K562 (cell line): ENCODE measurements at places on chromosomes 6 and 20.

DNA sequence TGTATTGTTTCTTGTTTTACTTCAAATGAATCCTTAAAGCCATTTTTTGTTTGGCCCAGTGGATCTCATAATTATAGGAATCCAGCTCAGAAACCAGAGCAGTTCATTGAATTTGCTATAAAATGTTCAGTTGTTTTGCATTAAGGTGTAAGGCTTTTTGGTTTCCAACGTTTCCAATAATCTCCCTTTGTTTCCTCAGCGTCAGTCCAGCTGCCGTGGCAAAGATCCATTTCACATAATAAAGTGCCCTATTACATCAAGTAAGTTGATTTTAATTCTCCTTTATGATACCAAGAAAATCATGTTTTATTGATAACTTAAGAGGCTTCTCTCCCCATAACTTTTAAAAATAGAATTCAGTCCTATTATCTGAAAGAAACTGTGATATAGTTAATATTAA is 472.6 kb downstream of the UTRN start:
- DNase-seq, result no peak

GRCh38 chr6:14966906-14967711 is 278.8 kb upstream of the JARID2 start:
- DNase-seq, result peak; percentile 53

- DNase-seq, result peak; percentile 79
Measured at GRCh38 chr6:157518397-157519250, 137.6 kb downstream of the ZDHHC14 start.

- DNase-seq, result no peak
Measured at GRCh38 chr20:17606001-17606400, 36.1 kb downstream of the DSTN start.

DNA sequence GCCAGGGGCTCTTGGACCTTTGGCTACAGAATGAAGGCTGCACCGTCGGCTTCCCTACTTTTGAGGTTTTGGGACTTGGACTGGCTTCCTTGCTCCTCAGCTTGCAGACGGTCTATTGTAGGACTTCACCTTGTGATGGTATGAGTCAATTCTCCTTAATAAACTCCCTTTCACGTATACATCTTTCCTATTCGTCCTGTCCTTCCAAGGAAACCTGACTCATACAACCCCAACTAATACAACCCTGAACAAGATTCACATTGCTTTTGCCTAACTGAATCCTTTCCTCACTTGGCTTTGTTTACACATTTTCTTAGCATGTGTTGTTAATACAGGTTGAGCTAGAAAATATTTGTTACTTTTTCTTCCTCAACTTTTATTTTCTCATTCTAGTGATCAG is 21.9 kb downstream of the TBXT start:
- DNase-seq, result no peak

- DNase-seq, result peak; percentile 94
Measured at GRCh38 chr6:43963203-43963602, 164.0 kb downstream of the MRPL14 start.

DNA sequence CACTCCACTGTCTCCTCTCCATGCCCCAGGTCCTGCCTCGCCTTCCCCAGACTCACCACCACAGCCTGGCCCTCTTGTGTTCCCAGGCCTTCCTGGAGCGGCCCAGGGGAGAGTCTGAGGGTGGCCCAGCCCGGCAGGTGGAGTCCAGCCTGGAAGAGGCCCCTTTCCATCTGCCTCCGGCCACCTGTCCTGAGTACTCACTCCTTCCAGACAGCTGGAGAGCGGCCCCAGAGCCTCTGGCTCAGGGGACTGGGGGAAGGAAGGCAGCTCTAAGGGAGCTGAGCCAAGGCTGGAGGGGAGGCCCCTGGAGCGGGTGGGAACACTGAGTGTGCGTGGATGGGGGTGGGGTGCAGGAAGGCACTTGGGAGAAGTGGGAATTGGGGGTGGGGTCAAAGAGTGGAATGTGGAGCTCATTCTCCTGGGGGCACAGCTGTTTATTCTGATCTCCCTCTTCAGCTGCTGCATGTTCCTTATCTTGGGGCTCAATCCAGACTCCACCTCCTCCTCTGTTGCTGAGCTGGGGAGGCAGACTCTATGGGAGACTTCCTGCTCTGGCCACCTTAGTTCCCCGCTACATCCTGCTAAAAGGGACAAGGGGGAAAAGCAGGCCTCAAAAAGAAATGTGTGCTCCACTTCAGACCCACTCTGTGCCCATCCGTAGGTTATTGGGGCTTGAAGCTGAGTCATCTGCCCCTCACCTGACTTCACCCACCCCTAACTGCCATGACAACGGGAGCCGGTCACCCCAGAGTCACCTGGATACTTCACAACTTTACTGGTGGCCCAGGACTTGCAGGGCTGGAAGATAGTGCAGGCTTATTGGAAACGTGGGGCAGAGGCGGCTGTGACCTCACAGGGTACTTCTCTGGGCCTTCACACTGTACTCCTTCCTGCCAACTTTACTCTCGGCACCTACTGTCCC is 19.5 kb upstream of the TAF8 start:
- peak; percentile 90 for DNase-seq

- DNase-seq, result no peak
Measured at GRCh38 chr6:8562125-8562524, 126.8 kb upstream of the SLC35B3 start.

DNA sequence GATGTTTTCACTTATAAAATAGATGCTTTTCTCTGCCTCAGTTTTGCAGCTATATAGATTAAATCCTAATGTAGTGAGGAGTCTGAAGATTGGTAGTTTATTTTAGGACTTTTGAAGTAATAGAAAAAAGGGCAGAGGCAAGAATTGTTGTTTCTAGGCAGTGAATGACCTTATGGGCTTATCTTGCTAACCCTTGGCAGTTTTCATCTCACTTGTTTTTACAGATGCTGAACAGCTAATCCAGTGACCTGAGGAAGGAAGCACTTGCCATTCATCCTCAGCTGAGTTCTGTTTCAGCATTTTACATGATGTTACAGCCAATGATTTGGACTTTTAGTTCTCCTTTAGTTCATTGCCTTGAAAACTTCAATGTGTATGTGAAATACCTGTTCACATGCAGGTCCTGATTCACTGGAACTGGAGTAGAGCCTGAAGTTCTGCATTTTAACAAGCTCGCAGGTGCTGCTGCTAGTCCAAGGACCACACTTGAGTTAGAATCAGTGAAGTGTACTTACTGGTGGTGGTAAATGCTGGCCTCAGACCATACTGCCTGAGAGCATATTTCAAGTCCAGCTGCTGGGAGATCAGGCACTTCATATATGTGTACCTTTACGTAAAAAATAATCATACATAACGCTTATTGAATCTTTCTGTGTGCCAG is 86.9 kb downstream of the TULP4 start:
- DNase-seq, result no peak

DNA sequence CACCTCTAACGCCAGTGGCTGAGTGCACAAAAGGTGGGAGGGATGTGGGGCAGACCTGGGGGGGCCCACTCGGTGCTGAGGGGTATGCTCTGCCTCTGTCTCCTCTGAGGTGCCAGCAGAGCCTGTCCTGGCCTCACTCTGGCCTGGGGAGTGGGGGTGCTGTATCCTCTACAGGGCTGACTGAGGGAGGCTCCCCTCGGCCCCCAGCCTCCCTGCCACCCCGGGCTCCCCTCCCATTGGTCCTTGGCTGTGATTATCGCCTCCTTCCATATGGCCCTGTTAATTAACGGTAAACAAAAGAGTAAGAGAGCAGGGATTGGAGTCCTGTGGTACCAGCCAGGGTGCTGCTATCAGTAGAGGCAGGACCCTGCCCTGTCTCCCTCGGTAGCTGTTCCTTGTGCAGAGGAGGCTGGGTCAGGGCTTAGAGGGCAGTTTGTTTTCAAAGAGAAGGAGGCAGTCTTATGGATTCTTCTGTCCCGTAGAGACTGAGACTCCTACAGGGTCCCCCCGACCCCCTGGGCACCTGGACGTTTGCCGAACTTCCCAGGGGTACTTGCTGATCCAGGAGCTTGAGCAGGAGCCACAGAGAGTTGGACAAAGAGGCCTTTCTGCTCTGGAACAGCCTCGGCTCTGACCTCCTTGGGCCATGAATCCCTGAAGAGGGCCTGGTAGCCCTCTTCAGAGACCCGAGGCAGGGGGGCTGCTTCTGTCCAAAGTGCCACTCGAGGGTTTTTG is 1.8 kb downstream of the MYT1 start:
- DNase-seq, result no peak

DNA sequence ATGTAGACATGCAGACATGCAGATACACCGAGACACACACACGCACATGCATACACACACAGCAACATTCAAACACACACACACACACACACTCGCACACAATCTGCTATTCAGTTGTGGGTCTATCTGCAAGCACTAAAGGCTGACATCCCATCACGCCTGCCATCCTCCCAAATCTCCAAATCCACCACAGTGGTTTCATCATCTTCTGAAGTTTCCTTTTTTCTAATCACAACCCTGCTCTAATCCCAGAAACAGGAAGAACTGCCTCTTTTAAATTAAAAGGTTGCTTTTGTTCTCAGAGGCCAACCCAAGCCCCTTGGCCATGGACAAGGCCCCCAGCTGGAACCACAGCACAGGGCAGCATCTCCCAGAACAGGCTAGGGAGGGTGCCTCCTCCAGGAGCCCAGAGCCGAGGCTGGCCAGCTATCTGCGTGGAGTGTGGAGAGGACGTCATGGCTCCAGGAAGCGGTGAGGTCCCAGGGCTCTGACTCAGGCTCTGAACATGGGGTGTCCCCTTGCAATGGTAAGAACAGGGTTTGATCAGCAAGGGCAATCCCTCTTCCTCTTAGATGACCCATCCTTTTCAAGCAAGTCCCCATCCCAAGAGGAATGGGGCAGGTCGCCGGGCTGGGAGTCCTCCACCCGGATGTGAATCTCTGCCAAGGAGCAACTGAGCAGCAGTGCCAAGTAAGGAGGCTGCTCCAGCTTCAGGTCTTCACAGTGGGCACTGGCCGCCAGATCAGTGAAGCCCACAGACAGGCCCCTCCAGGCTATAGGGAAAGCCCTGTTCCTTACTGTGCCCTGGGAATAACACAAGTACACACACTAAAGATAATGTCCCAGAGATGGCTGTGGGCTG is 14.7 kb downstream of the FOXF2 start:
- DNase-seq, result no peak

- peak; percentile 27 for DNase-seq
Measured at GRCh38 chr6:3208098-3208774, 19.2 kb downstream of the TUBB2B start.

GRCh38 chr6:121426686-121427085 is 8.8 kb upstream of the GJA1 start:
- DNase-seq, result no peak

DNA sequence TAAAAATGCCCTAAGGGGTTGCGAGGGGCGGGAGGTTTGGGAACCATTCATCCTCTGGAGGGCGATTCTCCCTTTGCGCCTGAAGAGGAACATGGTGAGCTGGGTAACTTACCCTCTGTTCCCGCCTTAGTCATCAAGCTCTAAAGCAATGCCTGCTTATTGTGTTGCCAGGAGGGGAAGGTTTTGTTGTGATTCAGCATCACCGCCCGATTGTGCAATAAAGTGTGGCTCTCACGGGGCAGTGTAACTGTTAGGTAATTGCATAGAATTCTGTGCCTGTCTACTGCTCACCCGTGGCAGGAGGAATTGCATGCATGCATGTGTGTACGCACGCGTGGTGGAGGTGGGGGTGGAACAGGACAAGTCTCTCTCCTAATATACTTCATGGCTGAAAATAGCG is 95.5 kb upstream of the AGPAT4 start:
- DNase-seq, result no peak

DNA sequence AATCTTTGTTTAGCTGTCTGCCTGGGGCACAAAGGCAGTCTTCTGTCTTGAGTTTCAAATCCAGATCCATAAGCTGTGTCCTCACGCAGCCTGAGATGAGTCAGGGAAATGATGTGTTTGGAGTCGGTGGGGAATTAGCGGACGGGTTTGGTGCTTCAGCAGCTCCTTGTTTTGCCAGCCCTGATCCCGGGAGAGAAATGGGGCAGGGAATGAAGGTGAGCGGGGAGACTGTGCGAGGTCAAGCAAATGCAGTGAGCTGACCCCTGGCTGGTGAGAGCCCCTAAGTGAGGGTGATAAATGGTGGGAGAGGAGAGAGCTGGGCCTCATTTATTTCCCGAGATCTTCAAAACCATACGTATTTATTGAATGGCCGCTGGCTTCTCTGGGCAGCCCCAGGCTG is 21.6 kb downstream of the DUSP22 start:
- no peak for DNase-seq

GRCh38 chr6:12228447-12229146 is 61.6 kb upstream of the EDN1 start:
- no peak for DNase-seq

DNA sequence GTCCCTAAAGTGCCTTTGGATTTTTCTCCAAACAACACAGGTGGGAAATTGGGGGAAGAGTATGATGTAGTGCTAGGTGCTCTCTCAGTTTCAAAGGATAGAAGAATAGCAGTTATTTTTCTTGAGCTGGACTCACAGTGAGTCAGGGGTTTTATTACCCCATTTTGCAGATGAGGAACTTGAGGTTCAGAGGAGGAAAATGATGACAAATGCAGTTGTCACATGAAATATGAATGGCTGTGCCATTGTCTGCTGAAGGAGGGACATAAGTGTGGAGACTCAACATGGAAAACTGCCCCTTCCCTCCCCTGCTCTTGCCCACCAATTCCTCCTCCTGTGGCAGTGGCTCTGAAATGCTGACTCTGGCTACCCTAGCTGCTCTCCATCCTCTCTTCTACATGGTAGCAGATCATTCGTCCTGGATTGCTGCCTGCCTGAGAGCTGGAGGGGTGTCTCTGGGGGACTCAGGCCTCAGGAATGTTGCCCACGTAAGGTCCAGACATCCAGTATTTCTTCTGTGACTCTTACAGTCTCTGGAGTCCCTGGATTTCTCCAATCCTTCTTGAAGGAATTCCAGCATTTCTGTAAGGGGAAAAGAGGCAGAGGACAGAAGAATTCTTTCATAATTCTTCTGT is 37.6 kb upstream of the EPB41L1 start:
- DNase-seq, result no peak

GRCh38 chr6:43724354-43724753 is 36.8 kb upstream of the MRPS18A start:
- DNase-seq, result no peak

- no peak for DNase-seq
Measured at GRCh38 chr20:2473516-2473915, 2.9 kb upstream of the SNRPB start.

GRCh38 chr6:117947234-117947633 is 40.2 kb downstream of the SLC35F1 start:
- no peak for DNase-seq

DNA sequence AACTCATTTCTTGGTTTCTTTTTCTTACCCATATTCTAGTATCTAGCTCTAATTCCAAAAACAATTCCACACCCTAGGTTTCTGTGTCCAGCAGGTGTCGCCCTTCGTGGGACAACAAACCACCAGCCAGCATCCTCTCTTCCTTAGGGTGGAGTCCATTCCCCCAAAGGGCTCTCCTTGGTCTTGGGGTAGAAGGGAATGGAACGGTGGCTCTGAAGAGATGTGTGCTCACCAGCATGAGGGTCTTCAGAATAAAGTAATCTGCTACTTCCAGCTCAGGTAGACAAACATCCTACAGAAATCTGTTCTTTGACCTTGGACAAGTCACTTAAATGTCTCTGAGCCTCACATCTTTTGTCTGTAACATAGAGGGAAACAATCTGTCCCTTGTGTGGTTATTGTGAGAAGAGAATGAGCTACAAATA is 7.2 kb downstream of the HLA-DMB start:
- DNase-seq, result peak; percentile 85

GRCh38 chr6:142693441-142693840 is 251.5 kb downstream of the HIVEP2 start:
- DNase-seq, result no peak
